DMS153 (cell line): ENCODE measurements at places on chromosomes 7 and 10.

GRCh38 chr10:72830625-72831024 is 62.9 kb upstream of the OIT3 start:
- DNase-seq, result no peak

DNA sequence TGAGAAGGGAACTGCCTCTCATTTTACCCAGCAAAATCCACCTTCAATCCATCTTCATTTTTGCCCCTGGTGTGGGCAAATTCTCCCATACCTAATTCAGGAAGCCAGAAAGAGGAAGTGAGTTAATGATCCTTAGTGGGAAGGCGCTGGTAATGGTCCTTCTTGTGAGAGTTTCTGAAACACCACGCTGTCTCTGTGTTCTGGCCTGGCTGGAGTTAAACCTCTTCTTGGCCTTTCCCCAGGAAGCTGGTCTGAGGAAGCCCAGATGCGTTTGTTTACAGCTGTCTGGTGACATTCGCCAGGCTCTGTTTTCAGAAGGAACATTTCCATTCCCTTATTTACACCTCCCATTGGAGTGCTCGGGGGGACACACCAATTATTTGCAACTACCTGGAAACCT is 24.3 kb downstream of the HTRA1 start:
- no peak for DNase-seq

DNA sequence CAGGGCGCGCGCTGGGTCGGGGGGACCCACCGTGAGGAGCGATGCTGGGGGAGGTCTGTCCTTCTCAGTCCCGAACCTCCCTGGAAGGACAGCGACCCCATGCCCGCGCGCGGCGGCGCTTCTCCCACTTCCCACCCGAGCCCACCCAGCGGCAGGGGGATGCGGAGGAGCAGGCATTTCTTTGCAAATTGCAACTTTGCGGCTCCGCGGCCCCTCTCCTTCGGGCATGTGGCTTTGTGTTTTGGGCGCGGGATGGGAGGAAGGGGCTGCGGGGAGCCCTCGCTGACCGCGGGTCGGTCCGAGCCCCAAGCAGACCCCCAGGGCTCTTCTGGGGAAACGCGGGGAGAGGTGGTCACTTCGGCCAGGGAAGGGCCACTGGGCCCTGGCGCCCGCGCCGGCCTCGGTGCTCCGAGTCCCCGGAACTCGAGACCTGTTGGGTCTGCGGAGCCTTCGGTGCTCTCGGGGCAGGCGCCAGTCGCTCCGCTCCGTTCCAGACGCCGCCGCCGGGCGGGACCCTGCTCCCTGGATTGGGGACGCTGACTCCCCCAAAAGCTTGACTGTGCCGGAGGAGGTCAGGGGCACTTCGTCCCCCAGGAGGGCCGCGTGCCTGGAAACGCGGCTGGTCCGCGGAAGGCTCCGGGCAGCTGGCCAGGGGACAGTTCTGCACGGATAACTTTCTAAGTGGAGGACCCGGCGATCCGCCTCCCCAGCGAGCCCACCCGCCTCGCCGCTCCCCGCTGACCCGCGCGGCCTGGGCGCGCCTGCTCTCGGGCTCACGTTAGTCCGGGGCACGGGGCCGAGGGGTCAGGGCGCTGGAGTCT is 164.2 kb upstream of the DPP6 start:
- DNase-seq, result no peak

DNA sequence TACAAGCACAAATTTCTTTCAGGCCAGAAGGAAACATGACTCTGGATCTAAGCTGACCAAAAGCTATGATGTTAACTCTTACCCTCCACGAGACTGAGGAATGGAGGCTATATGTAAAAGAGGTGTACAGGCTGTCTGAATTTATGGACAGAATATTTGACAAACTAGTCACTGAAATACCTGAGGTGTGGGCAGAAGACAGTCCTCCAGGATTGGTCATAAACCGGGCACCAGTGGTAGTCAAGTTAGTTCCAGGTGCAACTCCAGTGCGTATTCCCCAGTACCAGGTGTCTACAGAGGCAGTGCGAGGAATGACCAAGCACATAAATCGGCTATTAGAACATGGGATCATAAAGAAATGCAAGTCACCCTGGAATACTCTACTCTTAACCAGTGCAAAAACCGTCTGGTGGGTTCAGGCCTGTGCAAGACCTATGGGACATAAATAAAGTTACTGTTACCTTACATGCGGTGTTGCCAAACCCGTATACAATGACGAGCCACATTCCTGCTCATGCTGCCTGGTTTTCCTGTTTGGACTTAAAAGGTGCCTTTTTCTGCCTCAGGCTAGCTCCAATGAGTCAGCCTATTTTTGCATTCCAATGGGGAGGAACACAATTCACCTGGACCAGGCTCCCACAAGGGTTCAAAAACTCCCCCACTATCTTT is 6.7 kb upstream of the CYREN start:
- DNase-seq, result no peak

- no peak for DNase-seq
Measured at GRCh38 chr10:42428534-42428933, 209.8 kb downstream of the ZNF33B start.

DNA sequence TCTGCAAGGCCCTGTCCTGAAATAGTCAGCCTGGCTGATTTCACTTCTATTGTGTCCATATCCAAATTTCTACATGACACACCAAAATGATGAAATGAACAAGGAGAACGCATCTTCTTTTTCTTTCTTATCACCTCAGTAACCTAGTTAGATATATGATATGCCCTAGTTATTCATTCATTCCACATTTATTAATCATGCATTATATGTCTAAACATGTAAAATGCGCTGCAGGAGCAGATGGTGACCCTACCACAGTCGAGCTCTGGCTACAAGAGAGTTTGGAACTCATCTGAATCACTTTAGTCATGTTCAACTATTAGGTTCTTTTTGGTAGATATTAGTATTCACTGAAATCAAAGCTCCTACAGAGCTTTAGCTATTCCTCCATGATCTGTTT is 31.8 kb upstream of the VPS41 start:
- DNase-seq, result no peak

DNA sequence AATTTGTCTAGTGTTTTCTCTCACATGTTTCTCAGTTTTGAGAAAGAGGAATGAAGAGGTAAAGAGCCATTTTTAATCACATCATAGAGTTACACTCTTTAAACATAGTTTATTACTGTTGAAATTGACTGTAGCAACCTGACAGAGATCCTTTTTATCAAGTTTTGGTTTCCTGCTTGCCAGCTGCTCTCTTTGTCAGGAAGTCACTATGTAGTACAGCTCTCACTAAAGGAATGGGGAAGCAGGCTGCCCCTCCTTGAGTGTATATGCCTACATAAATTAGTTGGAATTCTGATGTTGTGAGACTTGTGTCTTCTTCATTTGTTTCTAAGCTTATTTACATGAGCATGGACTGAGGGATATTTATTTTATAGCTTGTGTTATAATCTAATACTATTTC is 1274.0 kb upstream of the CELF2 start:
- DNase-seq, result no peak
